ENCODE measurements at places on chromosomes 4 and X.

DNA sequence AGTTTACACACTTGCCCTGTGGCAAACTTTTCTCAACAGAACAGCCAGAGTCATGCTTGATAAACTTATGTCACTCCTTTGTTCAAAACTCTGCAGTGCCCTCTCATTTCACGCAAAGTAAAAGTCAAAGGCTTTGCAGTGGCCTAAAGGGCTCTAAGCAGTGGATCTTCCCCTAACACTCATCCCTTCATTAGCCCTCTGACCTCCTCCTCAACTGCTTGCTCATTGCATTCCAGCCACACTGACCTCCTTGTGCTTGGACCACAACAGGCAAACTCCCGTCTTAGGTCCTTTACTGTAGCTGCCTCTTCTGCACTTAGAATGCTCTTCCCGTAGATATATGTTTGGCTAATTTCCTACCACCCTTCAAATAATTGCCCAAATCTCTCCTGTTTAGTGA lies 5.6 kb downstream of the PRDM5 start:
- no peak for DNase-seq

- DNase-seq: no peak
These were observed 1293.4 kb downstream of the ARAP2 start for GRCh38 chr4:34950926-34951325.

DNA sequence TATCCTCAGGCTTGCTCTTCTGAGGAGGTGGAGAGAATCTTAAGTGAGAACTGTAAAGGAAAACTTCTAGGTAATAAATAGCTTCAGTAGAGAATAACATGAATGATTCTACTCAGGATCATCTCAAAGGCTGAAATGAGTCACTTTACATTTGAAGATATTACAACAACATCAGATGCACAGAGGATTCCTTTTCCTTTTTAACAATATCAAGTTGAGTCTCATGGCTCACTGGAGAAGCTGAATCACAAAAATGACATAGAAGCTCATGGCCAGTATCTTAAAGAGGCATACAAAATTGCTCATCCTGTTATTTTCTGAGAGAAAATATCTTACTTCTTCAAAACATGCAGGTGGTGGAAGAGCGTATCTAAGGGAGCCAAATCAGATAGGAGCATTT lies 72.5 kb upstream of the EMCN start:
- DNase-seq: no peak

DNA sequence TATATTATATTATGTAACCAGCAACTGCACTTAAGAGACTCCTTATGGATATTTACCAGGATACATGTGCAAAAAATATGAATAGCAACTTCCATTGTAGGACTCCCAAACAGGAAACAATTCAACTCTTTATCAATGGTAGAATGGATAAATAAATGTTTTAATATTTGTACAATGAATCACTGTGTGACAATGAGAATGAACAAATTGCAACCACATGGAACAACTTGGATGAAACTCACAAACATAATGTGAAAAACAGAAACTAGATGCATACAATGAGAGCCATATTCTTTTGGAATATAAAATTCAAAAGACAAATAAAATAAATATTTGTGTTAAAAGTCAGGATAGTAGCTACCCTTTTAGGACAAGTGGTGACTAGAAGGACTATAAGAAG lies 1015.7 kb downstream of the TECRL start:
- DNase-seq: no peak

DNA sequence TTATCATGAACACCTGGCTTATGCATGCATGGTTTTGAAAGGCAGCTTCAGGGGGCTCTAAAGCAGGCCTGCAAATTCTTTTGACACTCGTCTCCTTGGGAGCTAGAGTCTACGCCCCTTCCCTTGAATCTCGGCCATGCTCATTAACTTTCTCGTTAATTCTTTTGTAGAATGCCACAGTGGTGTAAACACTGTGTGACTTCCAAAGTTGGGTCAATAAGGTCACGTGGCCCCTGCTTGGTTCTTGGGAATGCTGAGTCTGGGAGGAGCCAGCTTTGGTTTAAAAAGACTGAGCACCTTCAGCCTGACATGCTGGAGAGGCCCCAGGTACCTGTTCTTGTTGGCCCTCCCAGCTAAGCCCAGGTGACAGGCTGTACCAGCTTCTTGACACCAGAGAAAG lies 228.4 kb downstream of the DHRSX start:
- no peak for DNase-seq

DNA sequence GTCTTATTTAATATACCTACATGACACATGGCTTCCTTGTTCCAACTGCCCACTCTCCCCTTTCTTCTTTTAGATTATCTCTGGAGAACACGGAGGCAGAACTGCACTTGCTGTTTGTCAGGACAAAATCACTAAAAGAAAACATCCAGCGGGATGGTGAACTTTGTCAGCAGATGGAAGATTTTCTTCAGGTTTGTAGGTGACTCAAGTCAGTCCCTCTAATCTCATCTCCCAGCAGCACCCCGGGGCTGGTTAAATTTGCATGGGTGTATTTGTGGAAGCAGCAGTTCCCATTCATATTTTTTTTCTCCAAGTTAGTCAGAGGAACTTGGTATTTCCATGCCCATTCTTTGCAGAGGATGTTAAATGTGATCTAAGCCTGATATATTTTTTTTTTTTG lies 31.8 kb downstream of the FHDC1 start:
- no peak for DNase-seq

DNA sequence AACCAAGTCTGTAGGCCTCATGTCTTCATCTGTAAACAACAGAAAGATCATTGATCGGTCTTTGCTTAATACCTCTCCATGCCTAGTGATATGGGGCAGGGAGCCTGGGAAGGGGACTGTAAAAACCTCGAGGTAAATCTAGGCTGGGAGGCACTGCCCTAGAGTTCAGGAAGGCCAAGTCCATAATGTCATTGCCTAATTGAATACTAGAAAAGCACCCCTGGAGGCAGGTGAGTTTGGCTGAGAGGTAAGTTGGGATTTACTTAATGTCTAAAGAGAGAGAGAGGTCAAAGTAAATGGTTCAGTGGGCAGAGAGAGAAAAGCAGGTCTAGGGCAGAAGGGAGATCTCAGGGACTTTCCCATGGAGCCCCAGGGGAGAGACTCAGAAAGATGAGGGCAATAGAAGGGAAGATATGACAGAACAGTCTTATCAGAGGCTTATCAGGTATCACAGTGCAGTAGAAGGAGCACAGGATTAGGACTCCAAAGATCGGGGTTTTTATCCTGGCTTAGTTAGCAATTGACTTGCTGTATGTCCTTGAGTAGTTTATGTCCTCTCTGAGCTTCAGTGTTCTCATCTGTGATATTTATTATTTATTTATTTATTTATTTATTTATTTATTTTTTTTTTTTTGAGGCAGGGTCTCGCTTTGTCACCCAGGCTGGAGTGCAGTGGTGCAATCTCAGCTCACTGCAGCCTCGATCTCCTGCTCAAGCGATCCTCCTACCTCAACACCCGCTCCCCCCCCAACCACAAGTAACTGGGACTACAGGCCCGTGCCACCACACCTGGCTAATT lies 85.2 kb downstream of the SLC16A2 start:
- no peak for DNase-seq

DNA sequence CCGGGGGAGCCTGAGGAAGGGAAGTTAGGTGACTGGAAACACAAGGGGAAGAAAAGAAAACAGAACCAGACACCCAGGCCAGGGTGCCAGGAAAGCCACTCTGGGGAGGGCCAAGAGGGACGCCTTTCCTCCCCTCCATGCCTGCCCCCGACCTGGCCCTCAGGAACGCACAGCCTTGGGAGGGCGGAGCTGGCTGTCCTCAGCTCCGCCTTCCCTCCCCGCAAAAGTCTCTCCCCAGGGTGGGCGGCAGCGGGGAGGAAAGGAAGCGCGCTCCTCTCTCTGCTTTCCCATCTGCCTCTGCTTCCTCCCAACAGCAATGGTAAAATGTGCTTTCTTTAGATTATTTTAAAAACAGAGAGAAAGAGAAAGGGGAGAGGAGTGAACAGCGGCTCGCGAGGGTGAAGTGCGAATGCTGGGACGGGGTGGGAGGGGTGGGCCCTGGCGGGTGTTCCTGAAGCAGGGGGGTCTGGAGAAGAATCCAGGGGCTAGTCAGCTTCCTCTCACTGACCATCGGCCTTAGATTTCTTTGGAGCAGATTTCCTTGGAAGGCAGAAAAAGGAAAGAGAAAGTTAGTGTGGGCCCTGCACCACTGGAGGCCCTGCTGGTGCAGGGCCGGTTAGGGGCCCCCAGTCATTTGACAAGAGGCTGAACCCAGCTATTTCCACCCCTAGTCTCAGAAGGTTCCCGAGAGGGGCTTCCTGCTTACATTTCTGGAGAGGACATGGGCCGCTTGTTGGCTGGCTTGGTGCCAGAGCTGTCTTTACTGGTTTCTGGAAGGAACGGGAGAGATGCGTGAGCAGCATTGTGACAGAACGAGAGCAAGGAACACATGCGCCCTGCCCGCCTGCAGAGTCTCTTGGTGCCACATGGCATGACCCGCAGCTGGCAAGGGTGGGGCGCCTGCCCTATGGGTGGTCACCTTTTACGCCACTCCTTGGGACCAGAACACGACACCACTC lies 4.7 kb upstream of the RENBP start:
- no peak for DNase-seq

- no peak for DNase-seq
These were observed 22.9 kb downstream of the PABPC4L start for GRCh38 chr4:134178706-134179105.

DNA sequence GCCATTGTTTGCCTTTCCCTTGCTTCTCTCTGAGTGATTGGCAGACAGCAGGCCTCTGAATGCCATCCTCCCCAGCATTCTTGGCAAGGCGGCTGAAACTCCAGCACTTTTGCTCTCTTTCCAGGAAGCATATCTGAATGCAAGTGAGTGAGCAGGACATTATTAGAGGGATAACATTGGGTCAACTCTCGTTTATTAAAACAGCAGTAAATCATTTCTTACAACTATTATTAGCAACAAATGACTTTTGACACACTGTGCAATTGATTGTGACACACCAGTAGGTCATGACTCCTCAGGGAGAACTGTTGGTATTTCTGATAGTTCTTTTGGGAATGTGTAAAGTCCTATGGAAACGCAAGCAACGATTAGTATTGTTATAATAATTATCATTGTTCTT lies 103.8 kb downstream of the EFNB1 start:
- DNase-seq: no peak

GRCh38 chrX:150200820-150201287 lies 162.3 kb upstream of the MAMLD1 start:
- no peak for DNase-seq

GRCh38 chr4:38382520-38382919 lies 281.5 kb upstream of the KLF3 start:
- DNase-seq: no peak

DNA sequence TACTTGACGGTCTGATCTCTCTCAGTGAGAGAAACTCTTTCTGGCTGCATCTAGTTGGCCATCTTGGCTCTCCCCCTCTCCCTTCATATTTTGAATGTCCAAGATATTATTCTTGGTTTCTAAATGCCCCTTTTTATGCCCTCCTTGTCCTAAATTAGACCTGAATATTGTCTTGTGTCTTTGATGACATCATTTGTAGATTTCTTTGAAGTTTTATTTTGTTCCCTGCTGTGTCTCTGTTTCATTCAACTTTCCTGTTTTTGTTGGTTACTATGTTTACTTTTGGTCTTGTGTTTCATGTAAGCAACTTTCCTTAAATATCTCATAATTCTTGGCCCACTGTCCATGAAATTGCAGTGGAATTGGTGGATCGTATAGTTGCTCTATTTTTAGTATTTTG lies 46.1 kb upstream of the PASD1 start:
- DNase-seq: no peak

DNA sequence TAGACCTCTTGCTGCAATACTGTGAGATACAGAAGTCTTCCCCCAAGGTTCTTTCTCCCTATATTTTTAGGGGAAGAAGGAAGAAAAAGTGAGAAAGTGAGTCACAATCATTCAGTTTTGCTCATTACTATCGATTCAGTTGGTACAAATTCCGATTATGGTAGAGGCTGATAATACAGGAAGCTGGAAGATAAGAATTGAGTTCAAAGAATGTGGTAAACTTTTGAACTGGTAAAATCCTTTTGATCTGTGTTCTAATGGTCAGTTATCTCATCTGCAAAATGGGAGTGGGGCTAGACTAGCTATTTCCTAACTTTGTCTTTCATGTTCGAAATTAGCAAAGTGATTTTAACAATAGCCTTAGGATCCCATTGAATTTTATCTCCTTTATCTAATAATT lies 101.4 kb upstream of the FAT1 start:
- DNase-seq: no peak

GRCh38 chrX:155023907-155024833 lies 1.6 kb upstream of the F8 start:
- DNase-seq: no peak

GRCh38 chr4:83772685-83773084 lies 236.8 kb downstream of the GPAT3 start:
- DNase-seq: no peak

DNA sequence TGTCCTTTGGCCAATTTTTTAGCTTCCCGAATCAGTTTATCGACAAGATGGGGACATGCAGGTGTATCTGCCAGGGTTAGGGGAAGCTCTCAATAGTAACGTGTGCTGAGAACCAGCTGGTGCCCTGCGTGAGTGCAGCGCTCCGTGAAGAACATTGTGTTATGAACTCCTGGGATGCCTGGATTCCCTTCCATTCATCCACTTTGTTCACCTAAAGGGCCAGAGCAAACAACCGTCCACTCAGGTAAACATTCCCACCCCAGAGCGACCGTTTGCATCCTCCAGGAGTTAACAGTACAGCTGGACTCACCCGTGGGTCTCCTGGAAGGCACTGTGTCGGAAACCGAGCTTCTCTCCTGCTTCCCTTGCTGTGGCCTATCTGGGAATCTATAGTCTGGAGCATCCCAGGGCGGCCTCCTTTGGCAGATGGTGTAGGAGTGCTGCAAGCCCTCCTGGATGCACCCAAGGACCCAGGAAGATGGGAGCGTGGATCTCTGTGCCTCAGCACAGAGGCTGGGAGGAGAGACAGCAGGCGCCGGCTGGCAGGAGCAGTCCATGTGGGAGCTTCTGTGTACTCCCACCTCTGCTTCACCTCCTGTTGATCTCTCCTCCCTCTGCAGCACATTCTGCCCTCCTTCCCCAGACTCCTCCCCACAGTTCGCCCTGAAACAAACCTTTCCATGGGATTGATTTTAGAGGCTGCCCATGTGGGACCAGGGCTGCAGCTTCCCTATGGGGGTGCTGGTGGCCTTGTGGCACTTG lies 62.7 kb downstream of the SHROOM2 start:
- DNase-seq: no peak

- no peak for DNase-seq
These were observed 1781.1 kb upstream of the TENM3 start for GRCh38 chr4:180462116-180462515.

Data from activated gamma-delta T cell (primary cell).